Heart right ventricle (tissue), 16 donors: ENCODE measurements at places on chromosomes 7 and 10.

- DNase-seq = no peak
These were observed at the start of gene AKR1C4 for GRCh38 chr10:5196702-5197113. TSS of gene AKR1C4 (plus strand) at chr10:5196837. CDS start at chr10:5196868, 31 bp downstream.

GRCh38 chr10:30538086-30538485 lies 91.5 kb downstream of the LYZL2 start:
- DNase-seq = no peak

GRCh38 chr10:21368728-21369425 lies 156.6 kb downstream of the SKIDA1 start:
- DNase-seq = no peak

- DNase-seq = no peak
These were observed 201.3 kb downstream of the REEP3 start for GRCh38 chr10:63722537-63722936.

DNA sequence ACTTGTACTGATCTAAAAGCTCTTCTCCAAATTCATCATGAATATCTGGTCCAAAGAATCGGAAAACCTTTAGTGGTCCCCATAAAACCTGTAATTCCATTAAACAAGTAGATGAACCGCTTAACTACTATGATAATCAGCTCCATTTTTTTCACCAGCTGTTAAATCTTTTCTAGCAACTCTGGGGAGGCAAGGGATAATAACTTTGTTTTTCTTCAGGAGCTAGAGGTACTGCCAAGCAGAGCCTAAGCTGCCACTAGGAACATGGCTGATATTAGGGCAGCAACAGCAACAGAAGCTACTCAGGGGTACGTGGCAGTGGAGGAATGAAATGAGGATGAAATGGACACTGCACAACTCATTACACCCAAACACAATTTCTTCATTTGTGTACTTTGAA lies 138.0 kb downstream of the SRPK2 start:
- no peak for DNase-seq

DNA sequence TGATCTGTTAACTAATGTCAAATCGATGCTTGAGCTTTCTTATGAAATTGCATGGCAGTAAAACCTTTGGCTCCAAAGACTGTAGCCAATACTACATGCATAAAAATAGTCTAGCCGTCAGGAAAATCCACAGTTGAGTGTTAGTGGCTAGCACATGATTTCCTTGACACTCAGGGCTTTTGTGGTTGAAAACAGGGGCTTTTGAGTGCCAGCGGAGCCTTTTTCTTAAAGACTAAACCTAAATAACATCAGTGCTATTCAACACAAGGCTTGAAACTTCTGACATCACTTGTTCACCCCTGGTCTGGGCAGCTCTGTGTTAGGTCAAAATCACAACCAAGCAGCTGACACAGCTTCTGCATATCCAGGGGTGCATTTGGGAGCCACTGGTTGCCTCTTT lies 124.2 kb upstream of the BMPER start:
- no peak for DNase-seq

- no peak for DNase-seq
These were observed 232.2 kb upstream of the NPSR1 start for GRCh38 chr7:34425631-34426384.

DNA sequence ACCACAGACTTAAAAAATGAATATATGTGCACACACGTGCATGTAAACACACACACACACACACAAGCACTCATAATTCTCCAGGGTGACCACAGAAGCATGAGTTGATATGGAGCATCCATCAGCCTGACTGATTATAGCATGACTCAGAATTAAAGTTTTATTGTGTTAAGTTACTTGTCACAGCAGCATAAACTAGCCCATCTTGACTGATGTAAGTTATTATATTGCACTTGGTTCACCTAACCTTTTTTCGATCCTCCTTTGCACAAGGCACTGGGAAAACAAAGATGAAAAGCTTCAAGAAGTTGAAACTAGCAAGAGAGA lies 18.8 kb upstream of the SLC35G1 start:
- no peak for DNase-seq

- DNase-seq = no peak
These were observed 264.3 kb upstream of the KLF6 start for GRCh38 chr10:4049348-4049747.

GRCh38 chr7:41093141-41093540 lies 609.7 kb downstream of the INHBA start:
- DNase-seq = no peak

- DNase-seq = no peak
These were observed 58.3 kb downstream of the IKZF1 start for GRCh38 chr7:50362712-50363282.
